ENCODE measurements at places on chromosomes 2 and 18.

DNA sequence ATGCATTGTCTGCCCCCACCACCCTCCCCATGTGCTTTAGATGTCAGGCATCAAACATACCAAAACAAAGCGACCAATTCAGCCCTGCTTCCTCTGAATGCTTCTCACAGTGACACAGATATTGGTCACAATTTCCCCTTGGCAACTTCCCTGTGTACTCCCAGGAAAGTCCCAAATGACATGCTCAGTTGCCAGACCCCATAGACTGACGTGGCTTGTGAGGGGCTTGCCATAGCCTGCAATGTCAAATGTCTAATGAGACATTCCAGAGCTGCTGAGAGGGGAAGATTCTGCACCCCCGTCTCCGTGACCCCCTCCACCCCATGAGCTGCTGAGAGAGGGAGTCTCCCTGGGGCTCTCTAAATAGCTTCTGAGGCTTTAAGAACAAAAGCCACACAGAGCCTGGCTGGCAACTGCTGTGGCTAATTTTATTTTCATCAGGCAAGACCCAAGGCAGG, 47.3 kb downstream of the RFTN2 start:
- DNase-seq = no peak

- DNase-seq = peak; percentile 38
Measured at GRCh38 chr2:224982910-224983711, 59.2 kb downstream of the DOCK10 start.

DNA sequence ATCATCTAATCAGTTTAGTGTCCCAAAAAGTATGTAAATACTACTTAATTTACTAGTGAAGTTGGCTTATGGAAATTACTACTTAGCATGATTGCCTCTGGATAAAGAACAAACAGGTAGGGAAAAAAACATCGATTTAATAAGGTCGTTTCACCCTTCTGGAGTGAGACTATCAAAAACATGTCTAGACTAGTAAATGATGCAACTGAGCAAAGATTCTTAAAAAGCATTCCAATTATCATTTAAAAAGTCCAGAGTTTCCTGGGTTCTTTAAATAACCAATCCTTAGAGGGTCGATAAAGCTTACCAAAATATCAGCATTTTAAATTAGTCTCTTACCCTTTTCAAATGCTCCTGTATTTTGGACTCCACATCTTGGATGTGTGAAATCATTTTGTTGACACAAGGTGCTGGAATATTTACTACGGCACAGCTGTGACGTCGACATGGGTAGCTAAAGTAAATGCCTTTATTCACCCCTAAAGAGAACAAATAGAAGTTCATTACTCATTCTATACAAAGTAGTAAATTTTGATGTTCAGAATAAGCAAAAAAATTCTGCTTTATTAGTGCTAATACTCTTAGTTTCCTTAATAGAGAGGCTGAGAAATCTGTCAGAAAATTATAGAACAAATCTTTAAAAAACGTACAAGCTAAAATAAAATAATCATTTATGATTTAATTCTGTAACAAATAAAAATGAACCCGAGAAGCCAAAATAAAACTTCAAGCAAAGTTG, 70.6 kb downstream of the CCDC178 start:
- DNase-seq = no peak

DNA sequence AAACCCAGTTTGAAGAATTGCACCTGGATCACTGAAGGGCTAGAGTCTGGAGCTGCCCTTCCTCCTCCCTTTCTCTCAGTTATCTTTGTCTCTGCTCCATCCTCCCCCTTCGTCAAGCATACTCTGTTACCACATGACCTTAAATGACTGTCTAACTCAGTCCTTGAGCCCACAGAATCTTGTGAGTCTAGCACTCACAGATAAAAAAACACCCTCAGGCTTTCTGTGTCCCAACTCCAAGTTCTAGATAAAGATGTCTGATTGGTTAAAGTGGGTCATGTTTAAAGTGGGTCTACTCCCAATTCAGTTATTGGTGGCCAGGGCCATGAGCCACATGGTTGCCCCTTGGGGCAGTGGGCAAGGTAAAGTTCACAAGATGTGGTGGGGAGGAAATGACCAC, 53.5 kb upstream of the CYP1B1 start:
- no peak for DNase-seq

DNA sequence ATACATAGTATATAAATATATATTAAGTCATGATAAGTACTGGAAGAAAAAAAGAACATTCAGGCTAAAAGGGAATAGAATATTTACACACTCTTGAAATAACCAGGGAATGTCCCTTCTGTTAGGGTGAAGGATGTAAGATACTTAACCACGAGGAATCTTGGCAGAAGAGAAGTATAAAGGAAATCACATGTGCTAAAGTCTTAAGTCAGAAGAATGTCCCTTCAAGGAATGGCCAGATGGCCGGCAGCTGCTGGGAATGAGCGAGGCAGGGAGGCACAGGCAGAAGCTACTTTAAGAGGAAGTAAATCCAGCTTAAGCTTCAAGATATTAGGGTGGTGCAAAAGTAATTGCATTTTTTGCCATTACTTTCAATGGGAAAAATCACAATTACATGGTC, 5.5 kb downstream of the CCDC102B start:
- no peak for DNase-seq

- no peak for DNase-seq
Measured at GRCh38 chr2:20797096-20797495, 25.8 kb downstream of the LDAH start.

DNA sequence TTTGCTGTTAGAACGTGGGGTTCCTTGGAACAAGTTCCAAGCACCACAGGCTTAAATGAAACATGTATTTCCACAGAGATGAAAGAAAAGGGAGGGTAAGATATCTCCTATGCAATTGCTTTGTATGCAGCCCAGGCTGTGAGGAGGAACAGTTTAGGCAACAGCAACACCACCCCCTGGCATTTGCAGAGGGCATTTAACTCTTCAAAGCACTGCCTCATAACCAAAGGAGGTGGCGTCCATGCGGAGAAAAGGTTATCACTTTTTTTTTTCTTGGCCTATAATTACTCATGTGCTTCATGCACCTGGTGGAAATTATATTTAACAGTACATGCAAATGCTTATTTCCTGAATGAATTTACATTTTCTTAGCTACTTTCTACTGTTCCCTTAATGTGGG, 286.0 kb downstream of the LPIN1 start:
- DNase-seq = no peak

DNA sequence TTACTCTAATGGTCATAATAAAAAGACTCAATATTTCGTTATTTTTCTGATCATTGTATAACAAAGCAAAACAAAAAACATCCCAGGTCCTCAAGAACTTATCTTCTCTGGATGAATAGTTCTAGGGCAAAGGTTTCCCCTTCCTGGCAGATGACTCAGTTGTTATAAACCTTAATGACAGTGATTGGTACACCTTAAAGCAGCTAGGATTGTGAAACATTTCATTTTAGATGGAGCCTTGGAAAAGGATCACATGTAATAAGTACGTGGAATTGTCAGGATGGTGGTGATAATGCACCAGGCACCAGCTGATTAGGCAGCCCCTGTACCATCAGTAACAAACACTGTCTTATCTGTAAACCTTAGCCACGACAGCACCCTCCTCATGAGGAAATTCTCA, 47.2 kb downstream of the MEP1B start:
- DNase-seq = no peak

DNA sequence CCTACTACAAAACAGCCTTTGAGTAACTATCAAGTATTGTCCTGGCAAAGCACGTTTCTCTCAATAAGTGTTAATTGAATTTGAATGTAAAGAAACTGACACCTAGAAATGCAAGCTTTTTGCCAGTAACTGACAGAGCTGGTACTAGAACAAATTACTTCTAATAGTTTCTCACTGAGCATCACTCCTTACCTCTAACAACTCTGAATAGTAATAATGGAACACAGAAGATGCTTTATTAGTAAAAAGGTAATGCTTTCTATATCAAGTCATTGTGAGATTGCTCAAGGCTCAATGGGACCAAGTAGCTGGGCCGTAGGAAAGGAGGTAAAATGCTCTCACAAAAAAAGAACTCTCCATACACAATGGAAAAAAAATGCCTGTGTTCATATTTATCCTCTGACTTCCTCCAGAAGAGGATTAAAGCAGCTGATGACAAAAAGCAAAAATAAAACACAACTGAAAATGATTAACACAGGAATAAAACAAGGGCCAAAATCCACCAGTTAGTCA, 11.8 kb downstream of the RASGRP3 start:
- DNase-seq = no peak

GRCh38 chr2:218569038-218569431, 396 bp downstream of the CNOT9 start:
- no peak for DNase-seq

DNA sequence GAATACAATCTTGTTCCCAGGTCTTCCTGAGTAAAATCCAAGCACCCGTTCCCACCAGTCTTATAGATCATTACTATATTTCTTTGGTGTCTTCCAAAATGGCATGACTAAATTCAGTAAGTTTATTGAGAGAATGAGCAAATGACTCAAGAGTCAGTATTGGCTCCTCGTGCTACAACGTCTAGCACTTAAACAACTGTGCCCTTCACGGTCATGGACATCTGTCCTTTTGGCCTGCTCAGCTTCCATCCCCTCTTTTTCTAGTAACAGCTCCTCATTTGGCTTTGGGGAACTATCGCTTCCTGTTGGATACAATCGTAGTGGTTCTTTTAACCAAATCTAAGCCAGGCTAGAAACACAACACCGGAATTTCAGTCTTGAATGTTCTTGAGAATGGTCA, 24.1 kb upstream of the FZD7 start:
- no peak for DNase-seq

- DNase-seq = no peak
Measured at GRCh38 chr2:64201151-64201550, 56.9 kb upstream of the PELI1 start.

DNA sequence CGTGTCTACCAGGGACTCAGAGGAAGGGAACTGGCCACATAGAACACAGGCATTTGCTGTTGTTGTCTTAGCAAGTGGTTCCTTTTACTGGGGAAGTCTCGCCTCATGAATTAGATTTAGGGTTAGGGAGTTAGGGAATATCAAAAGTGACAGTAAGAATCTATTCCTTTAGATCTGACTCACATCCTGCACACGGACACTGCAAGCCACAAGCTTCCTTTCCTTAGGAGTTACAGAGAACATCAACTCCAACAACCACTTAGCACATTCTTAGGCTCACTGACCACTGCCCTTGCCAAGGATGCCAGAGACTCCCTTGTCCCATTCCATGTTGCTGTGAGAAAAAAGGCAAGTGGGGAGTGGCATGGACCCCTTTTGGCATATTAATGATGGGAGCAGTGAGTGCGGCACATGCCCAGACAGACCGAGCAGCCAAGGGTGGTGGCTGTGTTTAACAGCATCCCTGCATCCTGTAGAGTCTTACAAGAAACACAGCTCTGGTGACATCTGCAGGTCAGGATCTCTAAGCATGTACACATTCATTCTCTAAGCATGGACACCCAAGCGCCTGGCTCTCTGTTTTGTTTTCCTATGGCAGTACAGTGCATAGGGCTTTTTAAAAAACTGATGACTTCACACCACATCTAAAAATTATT, 745.6 kb upstream of the RAB6C start:
- no peak for DNase-seq

DNA sequence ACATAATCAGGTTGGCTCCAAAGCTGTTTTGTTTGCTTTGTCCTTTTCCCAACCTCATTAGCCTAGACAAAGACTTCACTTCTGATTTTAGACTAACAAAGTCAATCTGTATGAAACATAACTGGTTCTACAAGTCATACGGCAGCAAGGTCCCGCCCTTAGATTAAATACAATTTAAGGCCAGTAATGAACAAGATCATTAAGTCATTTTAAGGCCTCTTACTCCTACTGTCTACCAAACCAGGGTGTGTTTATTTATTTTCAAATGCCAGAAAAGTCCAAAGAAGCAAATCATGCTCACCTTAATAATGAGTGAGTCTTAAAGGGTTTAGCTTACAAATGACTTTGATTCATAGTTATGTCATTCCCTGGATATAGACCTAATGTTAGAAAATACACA, 148.4 kb upstream of the ACVR2A start:
- DNase-seq = no peak
